GM03348 (cell line): ENCODE measurements at places on chromosomes 11 and 22.
A peak's percentile ranks its signal among the peaks of the same experiment; 100 is the strongest.

GRCh38 chr11:72673943-72674828 is at the start of gene PDE2A:
TSS of gene PDE2A (minus strand) at chr11:72674422. CDS start at chr11:72674207, 215 bp downstream.
- DNase-seq: no peak

GRCh38 chr22:43356881-43357280 is 13.7 kb upstream of the SCUBE1 start:
- no peak for DNase-seq

- DNase-seq: no peak
Observed at GRCh38 chr11:45683271-45684058, 18.0 kb upstream of the CHST1 start.

- no peak for DNase-seq
Observed at GRCh38 chr22:37551981-37552380, 8.3 kb upstream of the CDC42EP1 start.

DNA sequence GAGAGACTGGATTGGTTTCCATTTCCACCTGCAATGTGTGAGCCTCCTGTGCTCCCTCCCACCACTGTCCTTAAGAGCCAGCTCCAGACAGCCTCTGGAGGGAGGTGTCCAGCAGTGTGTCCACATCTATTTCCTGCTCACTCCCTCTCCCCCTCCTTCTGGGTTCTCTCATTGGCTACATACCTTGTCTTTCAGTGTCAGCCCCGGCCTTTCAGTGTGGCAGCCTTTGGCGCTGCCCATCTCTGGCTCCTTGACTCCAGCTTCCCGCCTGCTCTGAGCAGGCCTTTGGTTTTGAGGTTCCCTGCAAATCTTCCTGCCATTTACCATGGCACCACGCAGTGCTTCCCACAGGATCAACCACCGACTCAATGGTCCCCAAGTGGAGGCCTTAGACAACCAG is 19.0 kb upstream of the PTPRJ start:
- no peak for DNase-seq

- no peak for DNase-seq
Observed at GRCh38 chr11:17590463-17590862, 43.4 kb downstream of the OTOG start.

DNA sequence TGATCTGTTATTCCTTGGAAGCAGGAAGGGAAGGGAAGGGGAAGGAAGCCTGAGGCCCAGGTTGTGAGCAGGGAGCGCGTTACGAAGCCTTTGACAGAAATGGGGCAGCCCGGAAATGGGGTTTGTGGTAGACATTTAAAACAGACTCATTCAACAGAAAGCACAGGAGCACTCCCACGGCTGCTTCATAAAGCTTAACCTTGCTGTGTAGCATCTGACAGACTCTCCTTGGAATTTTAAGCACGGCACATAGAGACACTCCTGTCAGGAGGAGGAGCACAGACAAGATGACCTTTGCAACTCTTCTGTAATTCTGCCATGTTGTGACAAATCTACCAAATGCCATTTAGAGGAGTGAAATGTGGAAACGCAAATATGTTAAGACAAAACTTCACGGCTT is 131.6 kb downstream of the FBXO7 start:
- DNase-seq: no peak

GRCh38 chr22:42918500-42918899 is 61.4 kb upstream of the ARFGAP3 start:
- DNase-seq: no peak

DNA sequence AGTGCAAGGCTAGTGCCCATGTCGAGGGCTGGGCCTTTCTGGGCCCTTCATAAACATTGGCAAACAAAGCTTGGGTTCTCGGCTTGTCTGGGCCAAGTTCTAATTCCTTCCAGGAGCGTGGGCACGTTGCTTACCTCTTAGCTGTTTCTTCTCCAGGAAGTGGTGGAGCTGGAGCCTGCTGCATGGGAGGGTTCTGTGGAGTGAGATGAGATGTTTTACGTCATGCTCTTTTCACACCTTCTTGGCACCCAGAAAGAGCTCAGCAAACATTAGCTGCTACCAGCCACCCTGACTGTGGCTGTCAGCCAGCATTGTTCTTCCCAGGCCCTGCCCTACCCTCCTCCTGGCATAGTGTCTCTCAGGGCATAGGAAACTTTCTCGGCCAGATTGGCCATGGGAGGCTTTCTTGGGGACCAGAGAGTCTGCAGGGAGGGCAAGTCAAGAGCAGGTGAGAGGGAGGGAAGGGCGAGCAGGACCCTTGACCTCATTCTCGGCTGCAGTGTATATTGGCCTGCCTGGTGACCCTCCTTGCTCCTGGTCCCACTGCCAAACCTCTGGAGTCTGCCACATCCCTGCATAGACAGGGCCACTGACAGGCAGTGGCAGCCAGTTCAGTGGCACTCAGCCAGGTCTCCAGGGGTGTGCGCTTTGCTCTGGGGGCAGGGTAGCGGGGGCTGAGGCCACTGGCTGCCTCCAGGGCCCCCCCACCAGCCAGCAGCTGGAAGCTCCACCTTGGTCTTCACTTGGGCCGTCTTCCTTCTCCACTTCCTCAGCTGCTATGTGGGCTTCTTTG is 98.8 kb downstream of the BCR start:
- DNase-seq: peak; percentile 35

DNA sequence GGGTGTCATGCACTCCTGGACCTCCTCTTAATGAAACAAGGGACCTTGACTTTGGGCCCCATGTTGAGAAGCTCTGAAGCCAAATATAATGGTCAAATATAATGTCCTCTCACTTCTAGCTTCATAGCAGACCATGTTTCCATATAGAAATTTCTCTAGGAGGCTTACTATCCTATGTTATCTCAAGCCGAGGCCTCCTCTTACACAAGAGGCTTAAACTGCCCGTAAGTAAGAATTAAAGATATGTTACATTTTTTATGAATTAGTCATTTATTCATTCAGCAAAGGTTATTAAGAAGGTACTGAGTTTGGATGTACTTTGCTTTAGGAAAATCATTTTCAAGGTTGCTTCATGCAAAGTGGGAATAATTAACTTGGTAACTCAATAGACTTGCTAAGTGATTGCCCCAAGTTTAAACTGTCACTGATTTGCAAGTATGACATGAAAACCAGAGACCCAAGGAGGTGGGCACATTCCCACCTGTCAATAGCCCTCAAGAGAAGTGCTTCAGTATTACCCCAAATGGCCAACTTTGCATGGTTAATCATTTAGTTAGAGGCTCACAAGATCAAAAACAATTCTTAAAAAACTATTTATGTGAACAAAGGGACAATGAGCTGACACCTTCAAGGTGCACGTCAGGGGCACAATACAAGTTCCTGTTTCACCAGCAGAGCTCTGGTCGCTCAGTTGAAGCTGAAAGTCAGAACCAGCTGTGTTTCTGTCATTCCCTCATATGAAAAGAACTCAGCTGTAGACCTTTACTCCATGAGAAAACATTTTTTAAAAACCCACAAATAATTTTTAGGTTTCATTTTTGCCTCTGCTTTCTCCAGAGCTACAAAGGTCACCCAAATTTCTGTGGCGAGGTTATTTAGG is 20.9 kb downstream of the BDNF start:
- no peak for DNase-seq

- no peak for DNase-seq
Observed at GRCh38 chr22:26484360-26484706, 656 bp downstream of the SRRD start.

GRCh38 chr22:34800260-34800980 is 265.5 kb upstream of the ISX start:
- peak; percentile 6 for DNase-seq

DNA sequence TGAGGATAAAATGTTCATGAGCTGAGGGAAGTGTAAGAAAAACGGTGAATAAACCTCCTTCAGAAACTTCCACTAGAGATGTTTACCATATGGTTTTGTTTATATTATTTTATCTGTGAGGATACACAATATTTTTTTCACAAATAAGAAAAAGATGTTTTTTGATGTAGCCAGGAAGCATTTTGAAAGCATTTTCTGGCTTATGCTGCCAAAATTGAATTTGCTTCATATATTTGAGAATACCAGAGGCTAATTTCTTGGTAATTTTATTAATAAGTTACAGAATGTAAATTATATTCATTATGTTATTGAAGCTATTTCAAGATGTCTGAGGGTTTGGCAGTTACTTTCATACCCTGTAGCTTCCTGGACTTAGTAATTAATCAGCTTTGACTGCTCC is 686.6 kb downstream of the LUZP2 start:
- no peak for DNase-seq

- DNase-seq: no peak
Observed at GRCh38 chr11:67345247-67345919, 8.0 kb downstream of the POLD4 start.

DNA sequence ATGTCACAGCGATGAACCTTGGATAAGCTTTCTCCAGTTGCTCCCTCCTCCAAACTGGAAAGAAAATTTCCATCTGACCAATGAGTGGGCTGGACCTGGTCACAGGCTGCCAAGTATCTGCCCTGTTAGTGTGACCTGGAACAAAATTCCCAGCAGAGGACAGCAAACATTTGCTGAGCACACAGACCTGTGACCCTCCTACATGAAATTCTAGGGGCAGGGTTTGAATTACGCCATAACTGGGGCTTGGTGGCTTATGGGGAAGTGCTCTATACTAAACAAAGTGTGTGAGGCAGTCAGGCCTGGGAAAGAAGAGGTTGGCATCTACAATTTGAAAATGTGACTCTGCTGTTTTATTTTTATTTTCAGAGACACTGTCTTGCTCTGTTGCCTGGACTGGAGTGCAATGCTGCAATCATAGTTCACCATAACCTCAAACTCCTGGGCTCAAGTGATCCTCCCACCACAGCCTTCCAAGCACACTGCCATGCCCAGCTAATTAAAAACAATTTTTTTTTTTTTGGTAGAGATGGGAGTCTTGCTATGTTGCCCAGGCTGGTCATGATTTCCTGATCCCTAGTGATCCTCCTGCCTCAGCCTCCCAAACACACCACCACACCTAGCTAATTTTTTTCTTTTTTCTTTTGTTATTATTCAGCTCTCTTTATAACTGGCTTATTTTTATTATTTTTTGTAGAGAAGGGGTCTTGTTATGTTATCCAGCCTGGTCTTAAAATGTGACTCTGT is 13.6 kb upstream of the XBP1 start:
- no peak for DNase-seq

DNA sequence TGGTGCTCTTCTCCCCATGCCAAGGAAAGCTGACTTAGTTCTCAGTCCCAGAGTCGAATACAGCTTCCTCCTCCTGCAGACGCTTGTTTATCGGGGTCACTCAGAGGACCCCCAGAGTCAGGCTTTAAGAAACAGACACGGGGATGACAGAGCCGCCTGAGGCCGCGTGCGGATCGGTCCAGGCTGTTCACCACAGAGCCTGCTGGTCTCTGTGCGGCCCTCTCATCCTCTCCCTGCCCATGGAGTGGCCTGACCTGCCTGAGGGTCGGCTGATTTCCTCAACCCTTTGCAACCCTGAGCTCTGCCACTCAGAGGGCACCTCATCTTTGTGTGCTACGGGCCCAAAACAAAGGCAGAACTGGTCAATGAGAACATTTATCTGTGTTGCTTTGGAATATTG is 2.1 kb downstream of the GAL start:
- no peak for DNase-seq

GRCh38 chr22:29079218-29079901 is 6.5 kb downstream of the KREMEN1 start:
- peak; percentile 16 for DNase-seq
